Fibroblast of lung (primary cell): ENCODE measurements at places on chromosomes 7 and 10.
A peak's percentile ranks its signal among the peaks of the same experiment; 100 is the strongest.

GRCh38 chr7:73437091-73437490 lies 3.5 kb downstream of the FZD9 start:
- DNase-seq: no peak

- DNase-seq: no peak
Measured at GRCh38 chr7:40095695-40096327, 38.6 kb downstream of the MPLKIP start.

GRCh38 chr10:11758527-11759236 lies 16.5 kb downstream of the ECHDC3 start:
- DNase-seq: no peak

GRCh38 chr10:17644485-17644943 lies 563 bp downstream of the STAM start:
- peak; percentile 55 for DNase-seq

DNA sequence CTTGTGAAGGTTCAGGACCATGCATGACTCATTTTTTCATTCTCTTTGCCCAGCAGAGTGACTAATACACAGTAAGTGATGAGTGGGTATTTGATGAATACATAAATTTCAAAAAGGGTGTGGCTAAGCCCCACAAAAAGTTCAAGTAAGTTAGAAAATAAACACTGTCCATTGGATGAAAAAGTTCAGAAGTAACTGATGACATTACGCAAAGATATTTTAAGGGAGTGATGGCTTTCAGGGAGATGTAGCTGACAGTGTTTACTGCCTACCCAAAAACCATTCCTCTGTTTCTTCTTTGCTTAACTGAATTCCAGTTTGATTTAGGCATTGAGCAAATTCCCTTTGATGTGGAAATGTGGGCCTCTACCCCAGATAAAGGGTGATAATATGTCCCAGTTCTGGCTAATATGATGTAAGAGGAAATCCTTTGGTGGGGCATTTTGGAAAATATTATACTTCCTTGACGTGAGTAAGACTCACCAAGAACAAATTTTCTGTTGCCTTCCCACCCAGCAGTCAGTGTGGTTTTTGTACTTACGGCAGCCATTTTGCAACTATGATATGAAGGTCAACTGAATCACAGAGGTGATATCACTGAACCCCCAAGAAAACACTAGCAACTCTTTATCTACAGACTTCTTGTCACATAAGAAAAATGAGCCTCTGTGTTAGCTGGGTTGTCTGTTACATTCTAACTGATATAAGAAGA lies 29.0 kb upstream of the EBLN1 start:
- peak; percentile 87 for DNase-seq

- no peak for DNase-seq
Measured at GRCh38 chr7:756928-757560, 30.0 kb upstream of the PRKAR1B start.

GRCh38 chr7:94514140-94514889 lies 4.7 kb downstream of the CASD1 start:
- DNase-seq: no peak

DNA sequence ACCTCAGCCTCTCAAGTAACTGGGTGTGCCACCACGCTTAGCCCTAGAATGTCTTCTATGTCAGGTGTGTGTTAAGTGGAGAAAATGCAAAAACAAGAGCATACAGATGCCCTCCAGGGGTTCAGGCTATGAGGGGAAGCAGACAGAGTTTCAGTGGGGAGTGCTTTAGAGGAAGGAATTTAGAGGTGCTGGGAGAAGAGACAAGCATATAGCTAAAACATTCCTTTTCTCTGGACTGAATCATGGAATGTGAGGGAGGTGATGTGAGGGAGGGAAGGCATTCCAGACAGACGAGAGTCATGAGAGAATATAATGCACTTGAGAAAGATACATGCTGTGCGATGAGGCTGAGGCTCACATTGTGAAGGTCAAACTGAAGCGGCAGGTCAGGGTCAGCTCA lies 6.6 kb upstream of the ZNF786 start:
- no peak for DNase-seq

DNA sequence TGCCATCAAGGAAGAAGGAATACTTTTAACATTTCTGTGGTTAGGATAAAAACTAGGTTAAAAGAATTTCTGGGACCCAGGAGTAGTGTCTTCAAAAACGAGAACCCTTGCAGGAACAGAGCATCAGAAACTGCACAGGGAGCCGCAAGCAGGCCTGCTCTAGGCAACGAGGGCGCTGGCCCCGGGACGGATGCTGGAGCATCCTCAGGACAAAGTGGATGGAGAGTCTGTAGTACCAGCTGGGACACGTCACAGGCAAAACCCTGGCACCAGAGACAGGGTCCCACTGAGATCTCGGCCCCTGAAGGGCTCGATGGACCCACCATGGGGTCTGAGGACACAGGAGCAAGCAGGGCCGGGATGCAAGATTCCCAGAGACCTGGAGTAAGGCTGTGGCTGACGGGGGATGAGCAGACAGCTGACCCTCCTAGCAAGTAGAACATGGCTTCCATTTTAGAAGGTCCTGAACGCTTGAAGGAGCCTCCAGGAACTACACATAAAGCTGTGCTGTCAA lies 106.6 kb downstream of the GALNT11 start:
- DNase-seq: no peak

GRCh38 chr7:64581926-64582894 lies 19.3 kb upstream of the ZNF680 start:
- peak; percentile 91 for DNase-seq

GRCh38 chr10:124097883-124098282 lies 4.5 kb upstream of the CHST15 start:
- DNase-seq: no peak

- peak; percentile 11 for DNase-seq
Measured at GRCh38 chr7:113806633-113807327, 112.0 kb downstream of the PPP1R3A start.

- peak; percentile 17 for DNase-seq
Measured at GRCh38 chr7:69517985-69518704, 80.1 kb upstream of the AUTS2 start.

DNA sequence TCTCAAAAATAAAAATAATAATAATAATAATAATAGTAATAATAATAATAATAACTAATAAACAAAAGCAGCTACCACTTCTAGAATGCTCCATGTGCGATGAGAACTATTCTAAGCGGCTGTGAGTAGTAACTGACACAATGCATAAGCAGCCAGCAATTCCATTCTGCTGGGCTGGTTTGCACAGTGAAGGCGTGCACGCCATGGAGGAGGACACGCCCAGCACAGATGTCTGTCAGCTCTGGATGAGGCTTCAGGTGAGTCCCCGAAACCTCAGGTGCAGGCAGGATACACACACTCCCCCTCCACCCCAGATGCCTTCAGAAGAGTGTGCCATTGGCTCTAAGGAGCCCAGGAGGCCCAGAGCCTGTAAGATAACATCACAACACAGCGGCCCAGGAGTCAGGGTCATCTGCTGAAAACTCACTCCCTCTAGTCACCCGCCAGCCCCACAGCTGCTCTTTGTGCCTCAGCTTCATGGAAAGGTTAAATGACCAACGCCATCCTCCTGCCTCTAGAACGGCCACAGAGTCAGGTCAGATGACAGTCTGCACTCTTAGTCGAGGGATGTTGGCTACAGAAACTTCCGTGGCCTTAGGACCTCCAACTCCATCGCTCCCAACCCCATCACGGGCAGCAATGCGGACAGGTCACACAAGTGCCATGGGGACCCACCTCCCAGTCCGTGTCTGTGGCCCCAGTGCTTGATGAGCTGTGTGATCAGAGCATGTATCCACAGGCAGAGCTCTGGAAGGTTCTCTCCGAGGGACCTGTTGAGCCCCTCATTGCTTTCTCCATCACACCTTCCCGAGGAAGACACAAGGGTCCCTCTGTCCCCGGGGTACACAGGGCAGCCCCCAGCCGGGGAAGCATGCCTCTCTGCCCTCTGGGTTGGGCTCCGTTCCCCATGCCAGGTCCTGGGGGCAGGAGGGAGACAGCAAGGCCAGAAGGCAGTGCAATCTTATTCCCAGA lies 103.9 kb downstream of the CTBP2 start:
- no peak for DNase-seq

GRCh38 chr7:158386866-158387545 lies 200.6 kb downstream of the PTPRN2 start:
- no peak for DNase-seq

- DNase-seq: no peak
Measured at GRCh38 chr10:9545073-9545472, 1472.6 kb upstream of the CELF2 start.

DNA sequence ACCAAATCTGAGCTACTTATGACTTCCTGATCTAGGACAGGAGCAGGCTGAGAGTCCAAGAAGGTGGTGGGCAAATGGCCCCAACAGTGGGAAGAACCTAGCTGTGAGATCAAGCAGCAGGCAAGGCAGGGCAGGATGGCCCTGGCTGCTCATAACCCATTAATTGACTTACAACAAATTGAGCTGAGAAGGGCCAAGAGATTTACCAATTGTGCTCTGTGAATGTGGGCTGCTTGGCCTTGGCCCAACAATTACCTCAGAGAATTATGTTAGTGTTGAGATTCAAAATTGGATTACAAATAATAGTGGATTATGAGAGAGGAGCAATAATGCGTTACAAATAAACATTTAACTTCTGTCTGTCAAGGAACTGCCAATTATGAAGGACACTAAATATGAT lies 956.5 kb downstream of the KCNMA1 start:
- DNase-seq: no peak

DNA sequence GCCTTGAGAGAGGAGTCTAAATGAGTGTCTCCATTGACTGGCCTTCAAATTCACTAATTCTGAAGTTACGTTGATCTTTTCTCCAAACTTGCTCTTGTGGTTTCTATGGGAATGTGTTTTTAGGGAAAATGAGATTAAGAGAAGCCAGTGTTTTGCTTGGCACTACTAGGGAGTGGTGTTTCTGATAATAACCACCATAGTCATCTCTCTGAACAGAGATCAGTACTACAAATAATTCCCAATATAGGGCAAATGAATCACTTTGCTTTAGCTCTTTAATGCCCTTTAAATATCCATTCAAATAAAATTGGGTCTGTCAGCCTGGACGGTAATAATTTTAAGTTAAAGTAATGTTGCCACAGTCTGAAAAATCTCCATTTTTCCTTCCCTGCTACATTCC lies 90.8 kb downstream of the NRF1 start:
- peak; percentile 82 for DNase-seq

DNA sequence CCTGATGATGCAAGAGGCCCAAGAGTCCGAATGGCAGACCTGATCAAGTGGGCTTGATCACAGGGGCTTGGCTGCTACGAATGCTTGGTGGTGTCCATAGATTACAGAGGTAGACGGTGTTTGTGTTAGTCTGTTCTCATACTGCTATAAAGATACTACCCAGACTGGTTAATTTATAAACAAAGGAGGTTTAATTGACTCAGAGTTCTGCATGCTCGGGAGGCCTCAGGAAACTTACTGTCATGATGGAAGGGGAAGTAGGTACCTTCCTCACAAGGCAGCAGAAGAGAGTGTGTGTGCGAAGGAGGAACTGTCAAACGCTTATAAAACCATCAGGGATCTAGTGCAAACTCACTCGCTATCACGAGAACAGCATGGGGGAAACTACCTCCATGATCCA lies 268.9 kb upstream of the KLF6 start:
- DNase-seq: no peak

DNA sequence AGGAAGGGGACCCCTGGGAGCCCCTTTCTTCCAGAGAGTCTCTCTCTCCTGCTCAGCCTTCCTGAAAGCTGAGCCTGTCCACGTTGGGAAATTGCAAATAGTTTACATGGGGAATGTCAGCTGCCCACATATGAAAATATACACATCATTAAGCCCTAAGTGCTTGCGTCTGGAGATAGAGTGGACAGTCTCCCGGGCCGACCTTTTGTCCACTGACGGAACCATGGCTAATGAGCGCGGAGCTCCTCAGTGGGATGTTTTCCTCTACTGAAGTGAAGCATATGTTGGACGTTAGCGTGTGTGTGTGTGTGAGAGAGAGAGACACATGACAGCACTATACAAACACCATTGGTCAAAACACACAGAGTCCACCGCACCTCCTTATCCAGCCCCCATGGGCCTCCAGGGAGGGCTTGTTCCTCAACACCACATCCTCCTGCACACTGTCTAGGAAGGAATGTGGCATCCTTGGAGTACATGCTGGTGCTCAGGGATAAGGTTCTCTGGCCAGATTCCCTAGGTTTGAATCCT lies 128.4 kb downstream of the RGS10 start:
- DNase-seq: peak; percentile 100

GRCh38 chr10:129770286-129770685 lies 193.8 kb downstream of the EBF3 start:
- DNase-seq: no peak

DNA sequence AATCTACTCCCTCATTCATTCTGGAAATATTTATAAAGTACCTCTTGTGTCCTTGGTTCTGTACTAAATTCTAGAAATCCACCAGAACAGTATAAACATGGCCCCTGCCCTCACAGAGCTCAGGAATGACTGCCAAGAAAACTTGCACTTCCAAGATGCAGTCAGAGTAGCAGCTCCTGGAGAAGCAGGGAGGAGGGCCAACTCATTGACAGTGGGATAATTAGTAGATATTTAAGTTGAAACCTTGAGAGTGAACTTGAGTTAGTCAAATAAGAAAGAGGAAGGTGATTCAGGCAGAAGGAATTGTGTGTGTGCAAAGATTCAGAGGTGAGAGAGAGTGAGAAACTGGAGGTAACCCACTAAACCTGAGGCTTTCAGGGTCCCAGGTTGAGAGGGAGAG lies 182.2 kb upstream of the INHBA start:
- peak; percentile 85 for DNase-seq

DNA sequence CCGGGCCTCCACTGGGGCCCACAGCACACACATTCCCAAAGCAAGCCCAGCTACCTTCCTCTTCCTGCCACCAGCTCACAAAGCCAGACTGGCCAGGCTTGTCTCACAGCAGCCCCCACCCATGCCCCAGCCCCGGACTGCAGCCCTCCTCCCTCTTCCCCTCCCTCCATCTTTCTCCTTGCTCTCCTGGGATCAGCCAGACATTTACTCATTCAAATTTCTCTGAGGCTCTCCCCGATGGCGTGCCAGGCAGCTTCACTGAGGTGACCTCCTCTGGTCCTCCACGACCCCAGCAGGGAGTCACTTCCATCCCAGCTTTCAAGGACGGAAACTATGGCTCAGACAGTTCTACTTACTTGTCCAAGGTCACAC lies 187.5 kb downstream of the GRID1 start:
- DNase-seq: no peak
